Sigmoid colon (tissue), 7 donors: ENCODE measurements at places on chromosomes 13 and 19.

DNA sequence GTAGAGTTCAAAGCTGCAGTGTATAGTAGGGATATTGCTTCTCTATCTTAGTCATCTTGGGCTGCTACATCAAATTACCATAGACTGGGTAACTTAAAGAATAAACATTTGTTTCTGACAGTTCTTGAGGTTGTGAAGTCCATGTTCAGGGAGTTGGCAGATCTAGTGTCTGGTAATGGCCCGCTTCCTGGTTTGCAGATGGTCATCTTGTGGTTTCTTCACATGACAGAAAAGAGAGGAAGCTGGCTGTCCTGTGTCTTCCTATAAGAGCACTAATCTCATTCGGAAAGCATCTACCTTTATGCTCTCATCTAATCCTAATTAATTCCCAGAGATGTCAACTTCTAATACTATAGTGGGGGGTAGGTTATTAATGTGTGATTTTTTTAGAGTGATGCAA, 6.2 kb downstream of the ZNF763 start:
- DNase-seq, result no peak

DNA sequence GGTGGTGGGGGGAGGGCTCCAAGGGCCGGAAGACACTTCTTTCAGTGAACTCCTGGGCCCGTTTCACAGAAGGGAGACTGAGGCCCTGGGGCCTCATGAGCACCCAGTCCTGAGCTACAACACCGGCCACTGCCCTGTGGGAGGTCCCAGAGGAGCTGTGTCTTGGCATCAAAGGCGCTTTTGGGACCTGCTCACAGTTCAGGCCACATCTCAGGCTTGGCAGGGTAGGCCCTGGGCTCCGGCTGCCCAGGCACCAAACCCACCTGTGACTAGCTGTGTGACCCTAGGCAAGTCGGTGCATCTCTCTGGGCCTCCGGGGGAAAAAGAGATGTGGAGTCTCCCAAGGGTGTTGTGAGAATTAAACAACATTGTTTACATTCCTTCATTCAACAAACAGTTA, 29.5 kb downstream of the NFILZ start:
- no peak for DNase-seq

GRCh38 chr19:42229855-42230351, 9.8 kb downstream of the ZNF526 start:
- no peak for DNase-seq

- no peak for DNase-seq
Measured at GRCh38 chr19:7497292-7497691, 8.5 kb upstream of the PEX11G start.

GRCh38 chr13:101415358-101416174, 742 bp downstream of the NALCN start:
- no peak for DNase-seq

- DNase-seq, result no peak
Measured at GRCh38 chr19:39924952-39925351, 9.5 kb downstream of the FCGBP start.

GRCh38 chr19:38250821-38251563, 5.2 kb downstream of the PPP1R14A start:
- peak; percentile 89 for DNase-seq

DNA sequence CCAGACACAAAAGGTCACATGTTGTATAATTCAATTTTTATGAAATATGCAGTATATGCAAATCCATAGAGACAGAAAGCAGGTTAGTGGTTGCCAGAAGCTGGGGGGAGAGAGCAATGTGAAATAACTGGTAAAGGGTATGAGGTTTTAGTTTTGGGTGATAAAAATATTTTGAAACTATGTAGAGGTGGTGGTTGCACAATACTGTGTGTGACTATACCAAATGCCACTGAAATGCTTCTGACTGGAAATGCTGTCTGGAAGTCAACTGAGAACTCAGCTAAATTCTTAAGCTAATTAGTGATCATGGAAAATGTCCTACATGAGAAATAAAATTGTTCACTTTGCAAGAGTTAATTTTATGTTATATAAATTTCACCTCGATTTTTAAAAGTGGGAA, 65.3 kb upstream of the RXFP2 start:
- DNase-seq, result no peak

DNA sequence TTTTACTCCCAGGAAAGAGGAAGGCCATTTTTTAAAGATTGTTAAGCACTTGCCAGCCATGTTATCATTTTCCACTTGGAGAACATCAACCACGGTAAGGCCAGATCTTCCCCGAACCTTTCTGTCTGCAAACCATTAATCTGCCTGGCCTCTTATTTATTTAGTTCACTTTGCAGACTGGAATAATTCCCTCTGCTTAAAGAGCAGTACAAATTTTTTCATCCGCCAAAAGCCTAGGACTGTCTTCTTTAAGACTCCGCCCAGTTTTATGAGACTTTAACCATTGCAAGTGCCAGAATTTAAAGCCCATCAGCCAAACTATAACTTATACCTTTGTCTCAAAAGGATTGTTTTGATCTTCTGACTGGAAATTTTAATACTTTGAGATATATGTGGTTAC, 426.3 kb downstream of the KCTD12 start:
- DNase-seq, result no peak

DNA sequence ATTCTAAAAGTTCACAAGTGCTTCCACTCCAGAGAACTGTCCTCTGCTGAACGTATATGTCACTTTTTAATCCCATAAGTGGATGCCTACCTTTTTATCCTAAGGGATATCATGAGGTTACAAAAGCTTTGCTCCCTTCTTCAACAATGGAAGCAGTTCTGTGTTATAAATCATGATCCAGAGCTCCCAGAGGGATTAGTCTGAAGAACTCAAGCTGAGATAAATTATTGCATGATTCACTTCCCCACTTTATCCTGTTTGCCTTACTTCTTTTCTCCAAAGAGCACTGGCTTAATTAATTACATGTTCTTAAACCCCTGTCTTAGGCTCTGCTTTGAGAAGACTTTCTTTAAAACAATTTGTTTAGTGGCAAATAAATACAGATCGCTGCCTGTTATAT, 246.7 kb downstream of the PCDH17 start:
- DNase-seq, result no peak

DNA sequence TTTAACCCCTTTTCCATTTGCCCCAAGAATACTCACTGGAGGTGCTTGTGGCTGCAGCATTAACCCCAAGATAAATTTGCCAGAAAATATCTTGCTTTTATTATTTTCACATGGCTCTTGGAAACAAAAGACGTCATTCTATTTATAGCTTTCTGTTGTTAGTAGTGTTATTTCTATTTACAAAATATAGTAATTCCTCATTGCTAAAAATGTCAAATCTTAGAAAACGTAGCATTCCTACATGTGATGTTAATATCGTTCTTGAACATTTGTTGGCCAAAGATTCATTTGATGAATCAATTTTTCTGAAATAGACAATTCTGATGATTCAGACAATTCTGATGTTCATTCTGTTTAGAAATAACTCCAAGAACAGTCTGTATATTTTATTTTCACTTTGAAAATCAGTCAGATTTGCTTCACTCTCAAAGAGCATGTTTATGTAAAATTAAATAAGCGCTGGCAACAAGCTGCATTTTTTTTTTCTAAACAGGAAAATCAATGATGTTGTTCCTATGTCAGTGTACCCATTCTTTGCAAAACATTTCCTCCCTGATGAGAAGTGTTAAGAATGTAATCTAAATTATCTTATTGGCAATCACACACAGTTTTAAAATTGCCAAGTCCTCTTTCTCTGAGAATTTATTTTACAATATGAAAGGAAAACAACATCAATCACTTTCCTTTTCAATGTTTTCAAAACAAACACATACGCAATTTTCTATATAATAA, 334.0 kb downstream of the KCTD12 start:
- no peak for DNase-seq
